Naive thymus-derived CD8-positive, alpha-beta T cell (primary cell): ENCODE measurements at places on chromosomes 11 and 22. TPM values are rescaled to one million over a fixed set of nuclear protein-coding genes. Genes with fewer than 3 reads are reported as not detected.

- no peak for DNase-seq
Measured at GRCh38 chr22:35534091-35534490, 6.5 kb upstream of the RASD2 start.

DNA sequence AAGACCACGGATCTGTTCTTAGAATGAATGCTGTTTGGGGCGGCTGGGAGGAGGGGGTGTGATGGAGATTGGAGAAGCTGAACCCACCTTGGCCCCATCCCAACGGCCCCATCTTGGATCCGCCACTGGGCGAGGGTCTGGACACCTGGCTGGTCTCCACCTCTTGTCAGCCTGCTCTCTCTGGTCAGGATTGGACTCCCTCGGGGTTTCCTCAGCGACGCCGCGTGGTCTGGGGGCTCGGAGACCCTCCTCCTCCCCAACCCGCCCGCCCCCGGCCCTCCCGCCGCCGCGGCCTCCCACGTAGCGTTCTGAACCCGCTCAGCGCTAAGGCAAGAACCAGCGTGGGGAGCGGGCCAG is 4.3 kb upstream of the FLI1 start:
- no peak for DNase-seq

Gene SERPIND1
- total RNA-seq = not detected

DNA sequence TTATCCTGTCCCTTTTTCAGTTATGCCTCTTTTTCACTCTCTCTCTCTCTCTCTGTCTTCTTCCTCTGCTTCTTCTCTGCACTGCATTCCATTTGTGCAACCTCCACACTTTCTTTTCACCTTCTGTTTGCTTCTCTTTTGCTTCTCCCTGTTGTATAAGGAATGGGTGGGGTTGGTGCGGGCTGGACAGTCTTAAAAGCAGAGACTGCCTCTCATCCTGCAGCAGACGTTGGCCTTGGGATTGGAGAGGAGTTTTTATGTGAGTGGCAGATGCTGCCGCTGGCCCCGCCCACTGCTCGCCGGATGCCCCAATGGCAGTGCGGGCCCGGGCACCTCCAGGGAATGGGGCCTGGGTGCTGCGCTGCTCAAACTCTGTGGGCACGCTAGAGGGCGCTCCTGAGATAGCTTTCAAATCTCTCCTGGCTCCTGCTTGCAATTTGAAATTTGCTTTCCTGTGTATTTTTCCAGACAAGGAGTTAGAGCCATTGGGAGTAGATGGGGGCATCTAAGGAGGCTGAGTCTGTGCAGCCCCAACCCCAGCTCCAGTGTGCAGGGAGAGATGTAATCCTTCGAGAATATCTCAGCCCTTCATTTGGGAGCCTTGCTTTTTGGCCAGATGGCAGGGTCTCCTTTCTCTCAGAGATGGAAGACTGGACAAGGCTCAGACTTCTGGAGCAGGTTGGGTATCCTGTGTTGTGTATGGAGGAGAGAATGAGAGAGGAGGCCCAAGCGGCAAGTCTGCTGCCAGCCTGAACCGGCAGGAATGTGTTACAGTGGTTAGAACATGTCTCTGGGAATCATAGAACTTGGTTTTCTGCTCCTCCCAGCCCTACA is 81.2 kb downstream of the GRAMD1B start:
- DNase-seq = peak; percentile 52

Gene B3GAT1
- 0.05 TPM for total RNA-seq

- DNase-seq = no peak
Measured at GRCh38 chr11:79439886-79440570, 802 bp downstream of the TENM4 start.

GRCh38 chr22:33302049-33302545 is 243.9 kb upstream of the SYN3 start:
- no peak for DNase-seq
